ENCODE measurements at places on chromosomes 16 and 17.

DNA sequence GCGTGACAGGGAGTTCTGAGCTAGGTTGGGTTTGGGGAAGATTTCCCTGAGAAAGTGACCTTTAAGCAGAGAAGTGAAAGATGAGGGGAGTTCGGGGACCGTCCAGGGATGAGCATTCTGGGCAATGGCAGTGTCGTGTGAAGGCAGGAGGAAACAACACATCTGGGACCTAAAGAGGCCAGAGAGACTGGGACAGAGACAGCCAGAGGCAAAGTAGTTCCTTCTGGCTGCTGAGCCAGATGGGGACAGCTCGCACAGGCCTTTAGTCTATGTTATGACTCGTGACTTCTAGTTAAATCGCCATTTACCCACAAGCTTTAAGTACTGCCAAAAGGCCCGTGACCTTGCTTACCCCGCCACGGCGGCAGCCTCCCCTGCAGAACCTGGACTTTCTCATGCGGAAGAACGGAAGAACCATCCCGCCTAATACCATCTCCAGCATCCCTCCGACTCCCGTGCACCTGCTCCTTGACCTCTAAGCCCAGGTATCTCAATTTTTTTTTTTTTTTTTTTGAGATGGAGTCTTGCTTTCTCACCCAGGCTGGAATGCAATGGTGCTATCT lies 8.5 kb upstream of the MED11 start:
- H3K36me3 ChIP-seq: no peaks in the 10 kb centered on the region
- DNase-seq: no peak
- H3K4me3 ChIP-seq: no peak overlapping the region
- H3K27me3 ChIP-seq: no peaks in the 10 kb centered on the region

DNA sequence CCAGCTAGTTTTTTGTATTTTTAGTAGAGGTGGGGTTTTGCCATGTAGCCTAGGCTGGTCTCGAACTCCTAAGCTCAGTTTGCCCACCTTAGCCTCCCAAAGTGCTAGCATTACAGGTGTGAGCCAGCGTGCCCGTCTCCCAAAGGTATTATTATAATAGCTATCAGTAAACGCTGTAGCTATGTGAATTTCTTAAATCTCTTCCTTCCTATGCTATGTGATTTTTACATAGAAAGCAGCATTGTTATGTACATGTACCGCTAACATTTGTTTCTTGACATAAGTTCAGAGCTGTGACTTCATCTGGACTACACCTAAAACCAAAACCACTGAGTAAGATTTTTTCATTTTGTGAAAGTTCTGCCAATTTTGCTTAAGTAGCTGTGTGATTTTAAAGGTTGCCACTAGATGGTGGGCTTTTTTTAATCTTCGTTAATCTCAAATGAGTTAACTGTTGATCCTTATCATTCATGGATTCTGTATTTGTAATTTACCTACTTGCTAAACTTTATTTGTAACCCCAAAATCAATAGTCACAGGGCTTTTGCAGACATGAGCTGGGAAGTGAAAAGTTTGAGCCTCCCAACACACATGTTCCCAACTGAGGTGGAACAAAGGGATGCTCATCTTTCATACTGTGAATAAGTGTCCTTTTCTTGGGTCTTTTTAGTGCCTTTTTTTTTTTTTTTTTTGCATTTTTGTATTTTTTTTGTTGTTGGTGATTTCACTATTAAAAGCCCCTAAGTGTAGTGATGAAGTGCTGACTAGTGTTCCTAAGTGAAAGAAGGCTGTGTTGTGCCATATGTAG lies 21.9 kb downstream of the PRKAR1A start:
- H3K4me3 ChIP-seq: no peak overlapping the region
- H3K27ac ChIP-seq: no peak overlapping the region
- H3K27me3 ChIP-seq: no peaks in the 10 kb centered on the region
- DNase-seq: no peak
- H3K4me1 ChIP-seq: peaks cover 23% of the 10 kb centered on the region

GRCh38 chr17:38693700-38694329 lies 11.3 kb upstream of the MLLT6 start:
- peaks cover 15% of the 10 kb centered on the region for H3K4me1 ChIP-seq
- no peak overlapping the region for H3K4me3 ChIP-seq
- no peaks in the 10 kb centered on the region for H3K27me3 ChIP-seq

GRCh38 chr16:67269766-67270165 lies 9.6 kb upstream of the PLEKHG4 start:
- H3K4me1 ChIP-seq: no peaks in the 10 kb centered on the region
- H3K36me3 ChIP-seq: no peaks in the 10 kb centered on the region
- no peak overlapping the region for H3K27ac ChIP-seq
- no peaks in the 10 kb centered on the region for H3K27me3 ChIP-seq
- DNase-seq: peak; percentile 5
- H3K4me3 ChIP-seq: no peak overlapping the region
